ENCODE measurements at places on chromosomes 2 and 18.

DNA sequence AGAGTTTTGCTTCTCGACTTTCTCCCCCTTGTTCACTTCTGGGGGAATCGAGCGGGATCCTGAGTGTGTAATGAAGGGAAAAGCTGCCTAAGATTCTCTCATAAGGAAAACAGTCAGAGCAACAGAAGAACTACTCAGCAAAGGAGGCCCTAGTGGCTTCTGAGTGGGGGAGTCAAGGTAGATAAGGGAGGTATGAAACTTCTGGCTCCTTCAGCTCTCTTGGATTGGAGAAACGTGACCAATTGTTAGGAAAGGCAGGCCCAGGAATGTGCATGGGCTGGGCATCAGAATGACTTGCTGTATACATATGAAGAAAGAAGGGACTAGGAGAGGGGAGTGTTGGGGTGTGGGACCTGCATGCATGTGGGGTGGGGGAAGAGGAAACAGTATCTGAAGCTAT, 73.1 kb downstream of the KCNS3 start:
- DNase-seq, result no peak

GRCh38 chr2:60472041-60472440, 81.4 kb downstream of the BCL11A start:
- no peak for DNase-seq

GRCh38 chr2:118292991-118293390, 204.7 kb downstream of the INSIG2 start:
- DNase-seq, result no peak

DNA sequence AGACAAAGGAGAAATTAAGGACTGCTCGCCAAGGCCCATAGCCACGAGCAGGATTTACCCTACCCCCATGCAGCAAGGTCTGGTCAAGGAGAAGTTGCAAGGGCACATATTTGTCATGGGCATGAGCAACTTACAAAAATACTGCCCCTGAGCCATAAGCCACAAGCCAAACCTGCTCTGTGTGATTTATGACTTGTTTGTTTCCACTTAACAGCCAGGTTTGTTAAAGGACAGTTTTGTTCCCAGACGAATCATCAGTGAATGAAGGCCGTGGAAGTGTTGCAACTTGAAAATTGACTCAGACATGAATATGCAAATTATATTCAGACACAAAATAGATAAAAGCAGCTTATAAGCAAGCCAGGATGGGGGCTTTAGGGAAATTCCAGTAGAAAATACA, 31.3 kb upstream of the EVA1A start:
- no peak for DNase-seq

GRCh38 chr2:191724015-191724414, 46.1 kb downstream of the NABP1 start:
- no peak for DNase-seq

DNA sequence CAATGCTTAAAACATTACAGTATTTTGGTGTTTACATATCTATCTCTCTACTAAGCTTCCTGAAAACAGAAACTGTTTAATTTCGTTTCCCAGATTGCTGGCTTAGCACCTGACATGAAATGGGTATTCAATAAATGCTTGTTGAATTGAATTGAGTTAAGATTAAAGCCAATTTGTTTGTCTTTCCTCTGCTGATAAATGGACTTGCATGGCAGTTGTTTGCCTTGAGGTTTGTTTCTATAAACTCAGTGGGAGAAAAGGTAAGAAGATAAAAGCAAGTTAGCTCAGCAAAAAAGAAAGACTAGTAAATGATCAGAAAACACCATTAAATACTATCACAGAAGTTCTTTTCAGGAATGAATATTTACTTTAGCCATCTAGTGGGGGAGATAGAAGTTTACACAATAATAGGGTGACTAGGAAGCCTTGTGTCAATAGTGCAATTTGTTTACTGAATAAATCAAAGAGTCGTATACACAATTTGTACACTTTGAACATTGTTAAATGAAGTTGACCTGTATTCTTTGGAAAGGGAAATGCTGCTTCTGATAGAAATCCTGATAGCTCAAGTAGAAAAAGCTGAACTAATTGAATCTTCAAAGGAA, 754.5 kb upstream of the FAM98A start:
- DNase-seq, result no peak

DNA sequence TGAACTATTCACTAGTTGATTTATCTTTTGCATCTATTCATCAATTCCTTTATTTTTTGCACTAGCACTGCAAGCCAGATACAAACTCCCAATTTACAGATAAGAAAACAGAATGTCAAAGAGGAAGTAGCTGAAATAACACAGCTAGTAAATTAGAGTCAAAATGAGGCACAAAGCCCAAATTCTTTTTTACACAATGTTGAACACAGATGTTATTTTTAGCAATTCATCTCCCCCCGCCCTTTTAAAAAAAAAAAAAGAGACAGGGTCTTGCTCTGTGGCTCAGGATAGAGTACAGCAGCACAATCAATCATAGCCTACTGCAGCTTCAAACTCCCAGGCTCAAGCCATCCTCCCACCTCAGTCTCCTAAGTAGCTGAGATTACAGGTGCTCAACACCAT, 127.8 kb downstream of the CCBE1 start:
- DNase-seq, result no peak

Data from putamen (tissue), 1 donor.